Stimulated activated CD8-positive, alpha-beta memory T cell treated with anti-CD3 and anti-CD28 coated beads, Interleukin-4, amount 100 ng/mL, for 1 hour (primary cell): ENCODE measurements at places on chromosomes 4 and X.

DNA sequence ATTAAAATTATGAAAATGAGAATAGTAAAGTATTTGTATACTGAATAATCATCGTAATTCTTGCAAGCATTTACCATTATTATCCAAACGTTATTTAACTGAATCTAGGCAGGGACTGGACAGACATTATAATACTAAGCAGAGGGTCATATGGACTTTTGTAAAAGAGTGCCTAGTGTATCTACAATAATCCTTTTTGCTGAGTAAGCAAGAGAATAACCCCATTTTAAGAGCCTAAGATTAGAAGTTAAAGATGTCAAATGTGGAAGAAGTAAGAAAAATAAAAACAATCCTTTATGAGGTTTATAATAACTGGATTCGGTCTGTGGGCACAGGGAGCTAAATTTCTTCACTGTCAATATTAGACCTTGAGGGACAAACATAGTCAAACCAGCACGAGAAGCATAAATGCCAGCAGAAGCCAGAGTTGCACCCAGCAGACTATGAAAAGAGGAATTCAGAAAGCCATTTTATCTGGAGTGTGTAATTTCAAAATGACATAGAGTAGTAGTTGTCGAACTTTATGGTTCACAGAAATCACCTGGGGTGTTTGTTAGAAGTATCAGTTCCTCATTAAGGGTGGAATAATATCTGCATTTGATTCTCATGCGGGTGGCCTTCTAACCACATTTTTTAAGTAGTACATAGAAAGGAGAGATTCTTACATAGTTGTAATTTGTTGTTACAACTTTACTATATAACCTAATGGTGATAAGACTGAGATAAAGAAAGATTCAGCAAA is 39.7 kb upstream of the DCLK2 start:
- no peak for DNase-seq

- DNase-seq = peak; percentile 1
Measured at GRCh38 chrX:25144043-25144940, 128.5 kb upstream of the ARX start.

DNA sequence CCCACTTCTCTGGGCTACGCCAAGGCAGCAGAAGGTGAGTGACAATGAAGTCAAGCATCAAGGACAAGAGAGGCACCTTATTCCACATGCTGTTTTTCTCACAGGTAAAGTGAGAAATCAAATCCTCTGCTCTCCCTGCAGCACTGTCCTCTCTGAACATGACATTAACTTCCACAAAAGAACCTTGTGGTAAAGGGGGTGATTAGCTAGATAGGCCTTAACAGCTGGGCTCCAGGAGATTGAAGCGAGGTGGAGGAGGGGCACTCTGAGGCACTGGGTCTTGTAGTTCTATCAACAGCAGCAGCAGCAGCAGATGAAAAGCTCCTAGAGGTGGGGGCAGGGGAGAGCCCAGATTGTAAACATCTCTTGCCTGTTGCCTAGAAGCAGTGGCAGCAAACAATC is 96.8 kb upstream of the CXXC4 start:
- no peak for DNase-seq

DNA sequence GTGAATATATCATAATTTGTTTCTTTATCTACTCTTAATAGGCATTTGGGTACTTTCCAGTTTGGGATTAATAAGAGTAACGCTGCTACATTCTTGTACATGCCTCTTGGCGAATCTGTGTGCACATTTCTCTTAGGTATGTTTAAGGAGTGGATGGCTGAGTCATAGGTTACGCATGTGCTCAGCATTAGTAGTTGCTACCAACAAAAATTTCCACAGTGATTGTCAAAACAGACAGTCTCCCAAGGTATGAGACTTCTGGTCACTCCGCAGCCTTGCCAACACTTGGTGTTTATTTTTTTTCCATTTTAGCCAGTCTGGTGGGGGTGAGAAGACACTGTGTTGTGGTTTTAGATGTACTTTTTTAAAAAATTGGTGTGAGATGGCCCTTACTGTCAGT is 44.6 kb downstream of the FGFBP1 start:
- DNase-seq = no peak

DNA sequence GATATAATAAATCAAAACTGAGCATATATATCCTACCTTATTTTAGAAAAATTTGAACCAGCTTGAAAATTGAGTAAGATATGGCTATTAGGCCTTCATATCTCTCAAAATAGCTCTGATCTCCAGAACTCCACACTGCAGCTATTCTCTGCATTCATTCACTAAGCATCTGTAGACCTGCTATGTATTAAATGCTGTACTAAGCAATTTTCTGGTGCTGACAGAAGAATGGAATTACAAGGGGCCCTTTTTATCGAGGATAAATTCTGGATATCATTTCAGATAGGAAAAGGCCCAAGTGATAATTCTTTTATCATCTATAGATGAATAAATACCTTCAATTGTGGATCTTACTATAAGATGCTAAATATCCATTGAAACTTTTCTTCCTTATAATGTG is 1.9 kb downstream of the THAP6 start:
- no peak for DNase-seq

GRCh38 chr4:56215901-56216300 is 171.4 kb downstream of the AASDH start:
- no peak for DNase-seq

GRCh38 chrX:145405012-145405411 is 157.7 kb downstream of the SPANXN1 start:
- DNase-seq = no peak

GRCh38 chr4:145907812-145908211 is 30.8 kb downstream of the ZNF827 start:
- DNase-seq = no peak

DNA sequence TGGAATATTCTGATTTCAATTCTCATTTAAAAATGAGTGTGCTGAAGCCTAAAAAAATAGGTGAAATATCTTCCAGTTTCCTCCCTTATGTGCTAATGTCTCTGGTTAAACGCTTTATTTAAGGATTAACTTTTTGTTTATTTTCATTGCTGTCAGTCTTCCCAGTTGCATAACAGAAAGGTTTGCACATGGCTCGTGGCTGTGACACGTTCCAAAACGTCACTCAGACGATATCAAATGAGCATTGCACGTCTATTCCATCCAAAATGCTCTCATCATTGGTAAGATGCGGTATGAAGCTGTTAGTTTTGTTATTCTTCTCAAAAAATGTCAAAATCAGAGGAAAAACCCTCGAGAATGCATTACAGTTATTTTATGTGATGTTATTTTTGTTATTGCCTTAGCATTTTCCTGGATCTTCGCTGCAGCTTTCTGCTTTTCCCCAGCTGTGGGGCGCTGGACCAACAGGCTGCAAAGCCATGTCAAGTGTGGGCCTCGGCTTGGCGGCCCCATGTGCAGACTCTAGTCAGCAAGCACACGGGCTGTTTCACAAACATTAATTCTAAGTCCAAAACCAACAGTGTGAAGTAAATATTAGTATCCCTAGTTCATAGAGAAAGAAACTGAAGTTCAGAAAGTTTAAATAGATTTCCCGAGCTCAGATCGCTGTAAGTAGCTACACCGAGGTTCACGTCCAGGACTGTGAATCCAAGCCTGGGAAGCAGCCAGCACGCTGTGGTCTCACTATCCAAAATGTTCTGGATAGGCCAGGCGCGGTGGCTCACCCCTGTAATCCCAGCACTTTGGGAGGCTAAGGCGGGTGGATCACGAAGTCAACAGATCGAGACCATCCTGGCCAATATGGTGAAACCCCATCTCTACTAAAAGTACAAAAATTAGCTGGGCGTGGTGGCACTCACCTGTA is 793.4 kb upstream of the FRG1 start:
- DNase-seq = no peak

GRCh38 chr4:38030023-38030422 is 69.8 kb downstream of the PTTG2 start:
- no peak for DNase-seq

DNA sequence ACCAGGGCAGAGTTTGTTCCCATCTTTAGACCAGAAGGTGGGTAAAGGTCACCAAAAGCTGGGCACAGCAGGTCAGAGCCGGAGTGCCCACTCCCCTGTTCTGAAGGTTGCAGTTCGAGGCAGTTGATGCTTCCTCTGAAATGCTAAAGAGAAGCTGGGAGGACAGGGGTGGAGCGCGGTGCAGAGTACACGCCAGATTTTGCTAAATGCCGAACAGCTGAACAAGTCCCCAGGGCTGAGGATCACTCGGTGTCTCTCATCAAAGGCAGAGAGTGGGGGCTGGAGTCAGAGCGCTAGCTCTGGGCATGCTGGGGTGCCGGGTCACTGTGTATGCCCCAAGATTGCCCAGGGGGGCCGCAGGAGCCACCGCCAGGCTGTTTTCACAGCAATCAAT is 197.0 kb downstream of the BCOR start:
- DNase-seq = no peak

GRCh38 chr4:103008875-103009729 is 10.4 kb downstream of the SLC9B1 start:
- DNase-seq = no peak

DNA sequence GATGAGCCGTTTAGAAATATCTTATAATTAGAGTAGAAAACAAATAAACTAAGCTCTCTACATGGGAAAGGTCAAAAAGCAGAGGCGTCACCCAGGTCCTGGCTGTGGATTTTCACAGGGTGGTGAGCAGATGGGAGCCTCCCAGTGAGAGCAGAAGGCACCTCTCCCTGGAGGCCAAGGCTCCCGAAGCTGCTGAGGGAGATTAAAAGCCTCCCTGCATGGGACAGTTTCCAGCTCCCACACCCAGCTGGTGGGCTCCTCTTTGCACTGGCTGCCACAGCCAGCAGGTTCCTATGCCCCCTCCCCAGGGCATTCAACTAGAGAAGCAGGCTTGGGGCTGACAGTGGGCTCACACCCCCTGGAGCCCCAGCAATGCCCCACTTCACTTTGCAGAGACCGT is 55.2 kb upstream of the TBC1D9 start:
- no peak for DNase-seq

DNA sequence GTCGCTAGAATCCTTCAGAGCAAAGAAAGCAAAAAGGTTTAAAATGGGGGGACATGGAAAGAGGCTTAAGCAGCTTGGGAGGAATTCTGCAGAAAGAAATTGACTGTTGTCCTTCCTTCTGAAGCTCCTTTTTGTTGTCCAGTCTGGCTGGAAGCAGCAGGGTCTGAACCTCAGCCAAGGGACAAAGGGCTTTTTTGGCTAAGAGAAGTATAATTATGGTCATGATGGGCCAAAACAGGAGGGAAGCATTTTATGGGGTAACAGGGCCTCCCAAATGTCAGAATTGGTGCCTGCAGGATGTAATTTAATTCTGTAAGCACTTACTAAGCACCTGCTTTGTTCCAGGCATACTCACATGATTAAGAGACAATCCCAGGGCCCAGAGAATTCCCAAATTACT is 74.2 kb upstream of the CPEB2 start:
- DNase-seq = no peak

DNA sequence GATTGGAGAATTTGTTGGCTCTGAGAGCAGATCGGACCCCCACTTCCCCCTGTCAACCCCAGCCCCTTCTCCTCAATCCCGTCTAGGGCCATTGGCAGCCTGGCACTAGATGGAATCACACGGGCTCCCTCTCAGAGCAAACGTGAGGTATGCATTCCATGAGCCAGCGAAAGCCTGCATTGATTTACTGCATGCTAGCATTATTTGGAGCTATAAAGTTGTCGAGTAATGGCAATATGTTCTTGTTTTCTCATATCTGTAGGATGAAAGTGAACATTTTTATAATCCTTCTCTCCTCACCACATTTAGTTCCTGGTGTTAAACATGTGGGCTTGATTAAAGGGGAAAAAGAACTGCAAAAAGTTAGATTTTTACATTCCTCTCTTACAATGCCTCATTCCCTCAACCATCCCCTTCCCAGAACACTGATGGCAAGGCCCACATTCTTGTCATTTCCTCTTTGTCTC is 159.2 kb downstream of the SPRY1 start:
- no peak for DNase-seq

DNA sequence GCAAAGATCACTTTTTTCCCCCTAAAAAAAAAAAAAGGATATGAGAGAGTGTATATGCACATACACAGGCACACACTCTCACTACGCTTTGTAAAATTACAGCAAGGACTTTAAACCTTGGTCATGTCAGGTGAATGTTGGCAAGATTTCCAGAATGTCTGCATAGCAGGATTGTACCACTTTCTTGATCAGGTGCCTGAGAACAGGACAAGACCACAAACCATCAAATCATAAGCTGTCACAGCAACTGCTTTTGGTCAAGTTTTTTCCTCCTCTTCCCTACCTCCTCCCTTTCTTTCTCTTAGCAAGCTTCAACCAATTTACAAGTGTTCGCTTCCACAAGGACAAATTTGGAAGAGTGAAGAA is 15.3 kb downstream of the PPARGC1A start:
- DNase-seq = no peak

GRCh38 chrX:39167791-39168190 is 366.5 kb downstream of the MID1IP1 start:
- no peak for DNase-seq

DNA sequence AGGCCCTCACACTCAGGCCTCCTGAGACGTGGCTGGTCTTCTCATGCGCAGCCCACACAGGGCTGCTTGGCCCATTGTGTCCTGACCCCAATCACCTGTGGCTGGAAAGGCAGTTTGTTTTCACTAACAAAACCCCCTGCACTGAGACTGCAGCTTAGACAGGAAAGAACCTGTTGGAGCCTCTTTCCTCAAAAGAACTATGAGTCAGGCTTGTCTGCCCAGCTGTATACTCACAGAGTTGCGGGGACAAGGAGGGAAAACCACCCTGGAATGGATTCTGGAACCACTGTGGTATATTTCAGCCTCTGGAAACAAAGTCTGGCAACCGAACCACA is 5.2 kb upstream of the TMEM156 start:
- DNase-seq = no peak

GRCh38 chr4:38565271-38566199 is 98.5 kb upstream of the KLF3 start:
- DNase-seq = no peak

DNA sequence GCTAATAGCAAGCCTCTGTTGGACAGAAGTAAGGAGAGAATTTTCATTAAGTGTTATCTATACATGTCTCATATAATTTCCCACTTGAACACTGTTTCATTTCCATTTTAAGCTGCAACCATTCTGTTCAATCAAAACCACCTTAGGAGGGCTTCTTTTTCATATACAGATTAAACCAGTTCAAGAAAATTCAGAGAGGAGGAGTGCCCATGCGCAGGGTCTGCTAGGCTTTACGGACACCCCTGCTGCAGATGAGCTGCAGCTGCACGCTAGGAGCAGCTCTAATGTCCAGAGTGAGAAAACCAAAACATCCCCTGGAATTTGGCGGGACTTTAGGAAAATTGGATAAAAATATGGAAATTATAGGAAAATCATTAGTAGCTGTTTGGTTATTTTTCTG is 541.0 kb downstream of the SPRY1 start:
- DNase-seq = no peak
